ENCODE measurements at places on chromosomes 6 and 20.

- DNase-seq, result no peak
Measured at GRCh38 chr20:60559462-60559861, 601.2 kb downstream of the CDH26 start.

DNA sequence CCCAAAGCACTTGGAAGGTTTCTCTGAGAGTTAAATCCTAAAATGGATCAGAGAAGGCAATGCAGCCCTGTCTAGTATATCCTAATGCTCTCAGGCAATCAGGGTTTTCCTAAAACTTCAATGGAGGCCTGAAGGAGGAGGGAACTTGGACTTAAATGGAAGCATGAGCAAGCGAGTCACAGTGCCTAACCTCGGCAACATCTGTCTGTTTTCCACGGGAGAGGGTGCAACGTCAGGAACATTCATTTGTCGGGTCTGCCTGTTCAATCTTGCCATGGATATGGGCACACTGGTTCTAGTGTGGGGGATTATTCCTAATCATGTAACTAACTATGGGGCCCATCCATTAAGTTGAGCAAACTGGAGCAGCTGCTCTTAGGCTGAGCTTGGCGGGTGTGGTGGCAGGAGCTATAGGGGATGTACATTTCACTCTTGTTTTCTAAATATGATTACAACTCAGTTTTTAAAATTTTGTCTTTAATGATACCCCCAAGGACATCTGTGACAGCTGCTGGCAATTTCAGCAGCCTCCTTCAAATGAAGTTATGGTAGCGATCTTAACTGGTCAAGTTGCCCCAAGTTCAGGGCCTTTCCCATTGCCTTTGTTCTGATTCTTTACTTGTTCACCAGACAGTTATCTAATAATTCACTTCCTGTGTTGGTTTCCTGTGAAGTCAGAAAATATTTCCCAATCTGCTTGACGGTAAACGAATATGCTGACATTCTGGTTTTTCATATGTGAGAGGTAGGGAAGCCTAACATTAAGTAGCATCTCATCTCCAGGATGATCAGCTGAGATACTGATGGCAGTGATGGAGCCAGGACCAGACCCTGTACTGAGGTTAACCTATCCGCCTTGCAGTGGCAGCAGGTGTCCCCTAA lies 21.6 kb downstream of the DSE start:
- DNase-seq, result no peak

GRCh38 chr6:159056899-159057298 lies 12.1 kb upstream of the TAGAP start:
- DNase-seq, result no peak

DNA sequence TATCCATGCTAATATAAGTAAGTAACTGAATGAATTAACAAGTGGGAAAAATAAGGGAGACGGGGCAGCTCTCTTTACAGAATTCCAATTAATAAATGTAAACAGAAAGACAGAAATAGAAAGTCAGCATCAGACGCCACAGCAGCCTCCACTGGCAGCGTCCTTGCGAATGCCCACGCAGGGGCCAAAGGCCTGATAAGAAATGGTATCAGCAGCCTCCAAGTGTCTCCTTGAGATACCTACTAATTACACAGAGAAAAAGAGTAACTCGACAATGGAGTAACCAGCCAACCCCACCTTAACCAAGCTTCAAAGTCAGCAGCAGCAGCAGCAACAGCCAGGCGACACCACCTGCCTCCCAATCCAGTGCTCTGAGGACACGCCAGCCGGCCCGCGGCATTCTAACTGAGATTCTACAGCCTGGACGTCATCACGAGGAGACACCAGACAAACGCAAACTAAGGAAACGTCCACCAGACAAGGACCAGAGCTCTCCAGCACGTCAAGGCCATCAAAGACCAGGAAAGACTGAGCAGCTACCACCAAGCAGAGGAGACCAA lies 78.8 kb downstream of the TAF4 start:
- no peak for DNase-seq

DNA sequence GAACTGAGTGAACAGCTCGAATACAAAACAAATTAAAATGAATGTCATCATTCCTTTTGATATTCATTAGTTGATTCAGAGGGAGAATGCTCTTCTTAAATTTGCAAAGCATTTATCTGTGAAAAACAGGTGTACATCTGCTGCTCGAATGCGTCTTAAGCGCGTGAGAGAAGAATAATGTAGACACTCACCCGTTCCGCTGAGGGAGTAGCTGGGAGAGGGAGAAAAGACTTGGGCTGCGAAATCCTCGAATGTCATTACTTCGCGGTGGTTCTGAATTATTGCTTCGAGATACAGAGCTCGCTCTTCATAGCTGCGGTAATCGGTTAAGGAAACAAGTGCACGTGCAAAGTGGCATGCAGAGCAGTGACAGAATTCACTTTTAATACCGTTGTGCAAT lies 43.9 kb downstream of the INSM1 start:
- DNase-seq, result no peak

- DNase-seq, result peak; percentile 68
Measured at GRCh38 chr6:31058128-31058894, 48.0 kb downstream of the MUC22 start.

GRCh38 chr20:59318201-59318790 lies 17.9 kb downstream of the EDN3 start:
- no peak for DNase-seq

- no peak for DNase-seq
Measured at GRCh38 chr6:83431545-83432155, 799 bp upstream of the ME1 start.

DNA sequence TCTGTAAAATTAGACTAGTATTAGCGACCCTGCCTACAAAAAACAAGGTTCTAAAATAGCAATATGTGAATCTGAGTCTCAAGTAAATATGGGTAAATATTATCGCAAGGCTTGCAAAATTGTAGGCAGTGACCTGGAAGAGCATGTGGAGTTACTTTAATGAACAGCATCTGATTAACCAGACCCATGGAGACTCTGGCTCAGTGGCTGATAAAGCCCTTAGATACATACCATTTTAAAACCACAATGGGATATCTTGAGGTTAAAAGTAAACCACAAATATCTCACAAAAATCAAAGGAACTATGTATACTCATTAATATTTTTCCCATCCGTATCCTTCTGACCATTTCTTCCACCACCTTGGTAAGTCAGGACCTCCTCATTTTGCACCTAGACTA lies 187.0 kb downstream of the MTFR2 start:
- DNase-seq, result peak; percentile 29

DNA sequence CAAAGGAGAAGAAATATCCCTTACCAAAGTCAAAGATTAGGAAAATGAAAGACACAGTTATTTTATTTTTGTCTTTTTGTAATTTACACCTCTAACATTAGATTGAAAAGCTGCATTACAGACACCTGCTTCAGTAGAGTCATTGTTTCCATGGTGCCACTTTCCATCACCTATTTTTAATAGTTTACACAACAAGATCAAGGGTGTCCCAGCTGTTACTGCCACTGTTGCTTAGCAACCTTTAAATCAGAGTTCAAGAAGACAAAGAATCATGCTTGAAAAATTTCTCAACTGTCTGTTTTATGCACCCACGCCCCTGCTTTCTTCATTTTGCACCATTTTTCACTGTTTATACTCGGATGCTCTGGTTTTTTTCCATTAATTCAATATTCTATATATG lies 668.2 kb upstream of the GJE1 start:
- peak; percentile 80 for DNase-seq

DNA sequence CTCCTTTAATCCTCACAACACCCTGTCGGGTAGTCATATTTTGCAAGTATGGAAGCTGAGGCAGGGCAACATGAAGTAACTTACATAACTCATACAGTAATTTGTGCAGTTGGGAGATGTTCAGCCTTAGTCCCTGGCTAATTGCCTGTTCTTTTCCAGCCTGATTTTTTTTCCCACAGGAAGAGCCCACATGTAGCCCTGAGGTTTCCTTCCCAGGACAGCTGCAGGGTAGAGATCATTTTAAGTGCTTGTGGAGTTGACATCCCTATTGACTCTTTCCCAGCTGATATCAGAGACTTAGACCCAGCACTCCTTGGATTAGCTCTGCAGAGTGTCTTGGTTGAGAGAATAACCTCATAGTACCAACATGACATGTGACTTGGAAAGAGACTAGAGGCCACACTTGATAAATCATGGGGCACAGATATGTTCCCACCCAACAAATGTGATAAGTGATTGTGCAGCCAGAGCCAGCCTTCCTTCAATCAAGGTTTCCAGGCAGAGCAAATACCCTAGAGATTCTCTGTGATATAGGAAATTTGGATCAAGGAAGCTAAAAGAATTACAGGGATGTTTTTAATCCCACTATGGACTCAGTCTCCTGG lies 5.0 kb upstream of the BTN2A1 start:
- DNase-seq, result no peak

GRCh38 chr6:143689852-143690251 lies 12.1 kb downstream of the PHACTR2 start:
- no peak for DNase-seq

- DNase-seq, result no peak
Measured at GRCh38 chr6:112431803-112432202, 84.7 kb downstream of the RFPL4B start.

- no peak for DNase-seq
Measured at GRCh38 chr6:137230547-137230946, 11.4 kb upstream of the IFNGR1 start.

GRCh38 chr20:40476461-40476860 lies 212.6 kb downstream of the MAFB start:
- no peak for DNase-seq

DNA sequence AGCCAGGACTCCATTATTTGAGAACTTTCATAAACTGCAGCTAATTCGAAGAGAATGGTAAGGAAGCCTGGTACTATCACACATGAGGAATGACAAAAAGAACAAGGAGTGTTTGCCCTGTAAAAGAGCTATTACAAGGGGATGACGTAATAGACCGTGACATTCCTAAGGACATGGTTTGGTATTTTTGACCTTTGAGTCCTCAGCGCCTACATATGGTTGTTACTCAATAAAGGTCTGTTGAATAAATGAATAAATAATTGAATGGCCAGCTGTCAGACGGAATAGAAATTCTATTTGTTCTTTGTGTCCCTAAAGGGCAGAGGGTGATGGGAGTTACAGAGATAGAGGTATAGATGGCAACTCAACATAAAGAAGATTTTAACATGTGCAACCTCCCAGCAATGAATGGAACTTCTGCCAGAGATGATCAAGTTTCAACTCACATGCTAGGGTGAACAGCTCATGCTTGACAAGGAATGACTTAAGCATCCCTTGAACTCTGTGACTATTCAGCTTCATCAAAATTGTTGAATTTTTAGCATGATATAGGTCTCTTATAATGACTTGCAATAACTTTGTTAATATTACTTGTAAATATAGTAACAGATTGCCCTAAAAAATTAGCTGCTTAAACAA lies 115.4 kb downstream of the TENT5A start:
- peak; percentile 60 for DNase-seq

- no peak for DNase-seq
Measured at GRCh38 chr6:438634-439170, 47.1 kb downstream of the IRF4 start.

- no peak for DNase-seq
Measured at GRCh38 chr6:93272896-93273295, 146.5 kb downstream of the EPHA7 start.

GRCh38 chr6:118277631-118278030 lies 270.5 kb upstream of the PLN start:
- no peak for DNase-seq

DNA sequence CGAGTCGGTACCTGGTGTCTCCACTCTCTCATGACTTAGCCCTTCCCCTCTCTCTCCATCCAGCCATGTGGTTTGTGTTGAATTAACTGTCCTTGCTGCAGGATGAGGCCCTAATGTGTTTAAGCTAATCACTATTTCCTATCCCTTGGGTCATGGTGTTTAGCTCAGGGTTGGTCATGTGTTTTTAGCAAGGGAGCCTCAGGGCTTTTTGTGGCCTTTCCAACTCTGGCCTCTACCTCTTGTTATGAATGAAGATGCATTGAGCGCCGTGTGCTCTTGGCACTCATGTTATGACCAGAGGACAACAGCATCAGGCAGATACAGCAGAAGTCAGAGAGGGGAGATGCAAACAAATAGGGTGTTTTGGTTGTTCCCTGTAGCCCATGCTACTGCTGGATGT lies 674.2 kb upstream of the FLRT3 start:
- DNase-seq, result no peak

- DNase-seq, result peak; percentile 90
Measured at GRCh38 chr20:47561180-47561579, 59.5 kb downstream of the NCOA3 start.

- no peak for DNase-seq
Measured at GRCh38 chr6:122198922-122199321, 200.5 kb upstream of the HSF2 start.

DNA sequence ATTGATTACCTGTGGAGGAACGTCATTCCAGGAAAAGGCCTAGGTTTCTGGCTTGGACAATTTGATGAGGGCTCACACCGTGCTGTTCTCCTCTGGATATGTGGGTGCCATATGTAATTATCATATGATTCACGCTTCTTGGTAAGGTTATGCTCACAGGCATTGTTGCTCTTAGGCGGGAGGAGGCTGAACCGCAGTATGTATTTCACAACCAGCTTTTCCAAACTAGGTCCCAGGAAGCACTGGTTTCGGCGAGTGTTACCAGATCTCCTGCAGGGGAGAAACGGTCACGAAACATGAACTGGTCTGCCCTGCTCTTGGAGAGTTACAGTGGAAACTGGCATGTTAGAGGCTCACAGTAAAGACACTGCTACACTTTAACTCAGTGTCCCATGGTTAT lies 793 bp upstream of the FAM50B start:
- DNase-seq, result peak; percentile 90

All from fibroblast of gingiva (primary cell).